CD4-positive, alpha-beta T cell treated with Interleukin-6 for 4 hours (primary cell): ENCODE measurements at places on chromosomes 13 and 19.
A peak's percentile ranks its signal among the peaks of the same experiment; 100 is the strongest.

DNA sequence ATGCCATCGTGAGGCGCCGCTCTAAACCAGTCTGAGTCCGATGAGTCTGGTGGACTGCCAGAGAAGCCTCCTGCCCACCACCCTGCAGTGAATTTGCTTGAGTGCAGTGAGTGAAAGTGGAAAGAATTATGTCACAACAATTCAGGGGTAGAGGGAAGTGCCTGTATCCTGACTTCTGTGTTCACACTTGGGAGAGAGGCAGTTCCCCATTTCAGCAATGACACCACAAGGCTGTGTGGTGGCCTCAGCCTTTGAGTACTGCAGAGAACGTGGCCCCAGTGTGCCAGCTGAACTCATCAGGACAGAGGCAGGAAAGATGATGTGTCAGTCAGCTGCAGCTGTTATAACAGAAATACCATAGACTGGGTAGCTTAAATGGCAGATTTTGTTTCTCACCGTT is 155.6 kb downstream of the COG6 start:
- no peak for DNase-seq

- DNase-seq: peak; percentile 89
Measured at GRCh38 chr19:10269333-10270179, 1.4 kb upstream of the ICAM1 start.

DNA sequence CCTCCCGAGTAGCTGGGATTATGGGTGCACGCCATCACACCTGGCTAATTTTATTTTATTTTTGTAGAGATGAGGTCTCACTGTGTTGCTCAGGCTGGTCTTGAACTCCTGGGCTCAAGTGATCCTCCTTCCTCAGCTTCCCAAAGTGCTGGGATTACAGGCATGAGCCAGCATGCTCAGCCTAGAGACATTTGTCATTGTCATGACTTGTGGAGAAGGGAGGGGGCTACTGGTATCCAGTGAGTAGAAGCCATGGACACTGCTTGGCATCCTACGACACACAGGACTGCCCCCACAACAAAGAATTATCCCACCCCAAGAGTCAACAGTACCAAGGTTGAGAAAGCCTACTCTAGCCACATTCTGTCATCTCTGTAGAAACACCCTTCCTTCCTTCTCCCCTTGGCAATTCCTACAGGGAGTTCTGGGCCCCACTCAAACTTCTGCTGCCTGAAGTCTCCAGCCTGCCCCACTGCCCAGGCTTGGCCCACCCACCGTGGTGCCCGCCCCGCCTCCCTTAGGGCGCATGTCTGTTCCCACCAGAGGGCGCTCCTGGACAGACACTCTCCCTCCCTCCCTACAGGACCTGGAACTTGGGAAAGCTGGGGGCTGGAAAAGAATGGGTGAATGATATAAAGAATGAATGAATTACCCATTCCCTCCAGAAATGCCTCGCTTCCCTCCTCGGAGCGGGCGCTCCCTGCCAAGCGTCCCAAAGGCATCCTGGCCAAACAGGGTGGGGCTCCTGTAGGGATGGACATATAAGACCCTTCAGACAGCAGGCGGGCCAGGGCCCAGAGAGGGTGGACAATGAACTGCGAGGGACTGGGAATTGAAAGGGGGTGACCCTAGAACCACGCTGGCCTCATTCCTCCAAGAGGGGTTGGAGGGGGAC is 5.5 kb upstream of the EMP3 start:
- peak; percentile 85 for DNase-seq

DNA sequence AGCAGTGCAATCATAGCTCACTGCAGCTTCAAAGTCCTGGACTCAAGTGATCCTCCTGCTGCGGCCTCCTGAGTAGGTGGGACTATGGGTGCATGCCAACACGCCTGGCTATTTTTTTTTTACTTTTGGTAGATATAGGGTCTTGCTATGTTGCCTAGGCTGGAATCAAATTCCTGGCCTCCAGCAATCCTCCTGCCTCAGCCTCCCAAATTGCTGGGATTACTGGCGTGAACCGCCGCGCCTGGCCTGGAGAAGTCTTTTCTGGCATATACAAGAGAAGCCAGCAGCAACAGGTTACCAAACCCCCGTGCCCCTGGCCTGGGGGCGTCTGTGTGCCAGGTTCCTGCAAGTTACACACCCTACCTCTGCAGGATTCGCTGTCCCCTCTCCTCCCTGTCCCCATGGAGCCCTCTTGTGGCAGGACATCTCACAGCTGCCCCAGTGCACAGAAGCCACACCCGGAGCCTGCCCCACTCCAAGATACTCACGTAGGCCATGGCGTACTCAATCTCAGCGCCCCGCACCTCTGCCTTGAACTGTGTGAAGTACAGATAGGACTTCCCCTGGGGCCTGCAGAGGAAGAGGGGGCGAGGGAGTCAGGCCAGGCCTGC is 9.9 kb downstream of the MYDGF start:
- peak; percentile 20 for DNase-seq

DNA sequence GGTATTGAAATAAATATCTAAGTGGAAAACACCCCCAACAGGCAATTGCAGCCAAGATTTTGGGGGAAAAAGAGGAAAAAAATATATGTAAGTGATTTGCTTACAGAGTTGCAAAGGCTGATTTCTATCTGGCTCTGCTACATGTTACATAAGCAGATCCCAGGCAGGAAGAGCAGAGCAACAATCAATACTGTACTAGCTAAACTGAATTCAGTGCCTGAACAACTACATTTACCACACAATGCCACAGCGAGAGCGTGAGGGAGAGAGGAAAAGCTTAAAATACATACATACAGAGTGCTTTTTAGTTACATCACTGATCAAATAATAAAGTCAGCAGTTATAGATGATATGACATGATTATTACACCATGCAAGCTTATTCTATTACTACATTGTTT is 665.6 kb upstream of the ARGLU1 start:
- DNase-seq: no peak

DNA sequence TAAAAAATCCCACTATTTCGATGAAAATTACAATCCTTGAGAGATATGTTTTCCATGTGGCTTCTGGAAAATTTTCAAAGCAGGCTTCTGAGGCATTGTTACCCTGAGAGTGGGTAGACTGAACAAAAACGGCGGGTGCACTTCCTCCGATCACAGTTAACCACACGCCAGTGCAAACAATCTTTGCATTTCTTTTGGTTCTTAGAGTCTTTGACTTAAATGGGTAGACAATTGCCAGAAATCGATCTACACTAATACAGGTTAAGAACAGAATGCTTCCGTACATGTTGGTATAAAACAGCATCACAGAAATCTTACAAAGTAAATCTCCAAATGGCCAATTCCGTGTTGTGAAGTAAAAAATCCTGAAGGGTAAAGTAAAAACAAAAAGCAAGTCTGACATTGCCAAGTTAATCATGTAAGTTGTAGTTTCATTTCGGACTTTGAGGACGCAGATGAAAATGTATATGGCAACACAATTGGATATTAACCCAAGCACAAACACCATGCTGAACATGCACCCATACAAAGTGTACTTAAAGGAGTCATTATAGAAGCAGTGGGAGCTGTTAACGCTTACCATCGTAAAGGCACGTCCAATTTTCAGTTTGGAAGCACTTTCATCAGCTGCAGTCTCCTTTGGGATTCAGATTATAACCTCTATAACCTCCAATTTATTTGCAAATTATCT is 927 bp downstream of the LPAR6 start:
- DNase-seq: peak; percentile 71

GRCh38 chr13:76845367-76845766 is 40.8 kb downstream of the KCTD12 start:
- no peak for DNase-seq

GRCh38 chr19:50796128-50796633 is 6.0 kb downstream of the ACP4 start:
- DNase-seq: no peak

GRCh38 chr13:50226515-50227155 is 211.4 kb downstream of the KCNRG start:
- no peak for DNase-seq

DNA sequence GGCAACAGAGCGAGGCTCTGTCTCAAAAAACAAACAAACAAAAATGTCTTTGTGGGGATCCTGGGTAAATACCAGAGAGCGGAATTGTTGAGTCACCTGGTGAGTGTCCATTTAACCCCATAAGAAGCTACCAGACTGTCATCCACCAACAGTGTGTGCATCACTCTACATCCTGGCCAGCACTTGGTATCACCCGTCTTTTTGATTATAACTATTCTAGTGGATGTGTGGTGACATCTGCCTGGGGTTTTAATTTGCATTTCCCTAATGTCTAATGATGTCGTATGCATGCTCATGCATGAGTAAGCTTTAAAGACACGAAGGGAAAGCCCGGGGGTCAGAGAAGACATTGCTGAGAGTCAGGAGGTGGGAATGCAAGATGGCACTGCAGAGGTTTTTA is 126.7 kb upstream of the MRI1 start:
- DNase-seq: no peak

GRCh38 chr19:1107661-1108261 is 4.0 kb downstream of the GPX4 start:
- DNase-seq: no peak

- no peak for DNase-seq
Measured at GRCh38 chr13:25295701-25296100, 5.7 kb upstream of the NUP58 start.

- no peak for DNase-seq
Measured at GRCh38 chr13:46622630-46623256, 69.8 kb downstream of the LRCH1 start.

GRCh38 chr13:112060899-112061366 is 6.0 kb upstream of the SOX1 start:
- DNase-seq: no peak

DNA sequence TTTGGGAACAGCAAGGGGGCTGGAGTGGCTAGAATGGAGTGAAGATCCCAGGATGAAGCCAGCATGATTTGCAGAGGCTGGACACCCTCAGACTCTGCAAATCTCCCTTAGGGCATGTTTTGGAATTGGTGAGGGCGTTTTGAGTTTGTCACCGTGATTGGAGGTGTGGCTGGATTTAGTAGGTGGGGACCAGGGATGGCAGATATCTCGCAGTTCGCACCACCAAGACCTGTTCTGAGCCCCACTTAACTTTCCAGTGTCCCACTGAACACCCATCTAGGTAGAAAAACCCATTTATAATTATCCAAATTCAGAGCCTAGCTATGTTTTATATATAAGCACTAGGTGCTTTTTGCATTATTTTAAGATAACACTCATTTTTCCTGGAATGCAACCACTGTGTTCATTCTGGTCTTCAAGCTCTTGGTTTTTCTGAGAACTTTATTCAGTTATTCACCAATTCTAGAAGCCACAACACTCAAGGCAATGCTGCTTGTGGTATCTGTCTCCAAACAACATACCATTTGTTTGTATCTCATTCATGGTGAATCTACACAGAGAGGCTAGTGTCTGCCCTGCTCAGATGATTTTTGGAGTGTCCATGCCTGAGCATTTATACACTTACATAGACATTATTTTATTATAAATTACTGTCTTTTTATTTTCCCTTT is 3.0 kb upstream of the NANOS2 start:
- DNase-seq: no peak

GRCh38 chr19:17860331-17860992 is 752 bp downstream of the RPL18A start:
- no peak for DNase-seq

- no peak for DNase-seq
Measured at GRCh38 chr13:46665248-46665632, 112.3 kb downstream of the LRCH1 start.

- no peak for DNase-seq
Measured at GRCh38 chr13:98534821-98535220, 42.1 kb downstream of the STK24 start.

- no peak for DNase-seq
Measured at GRCh38 chr13:77522444-77522843, 13.1 kb upstream of the SCEL start.

DNA sequence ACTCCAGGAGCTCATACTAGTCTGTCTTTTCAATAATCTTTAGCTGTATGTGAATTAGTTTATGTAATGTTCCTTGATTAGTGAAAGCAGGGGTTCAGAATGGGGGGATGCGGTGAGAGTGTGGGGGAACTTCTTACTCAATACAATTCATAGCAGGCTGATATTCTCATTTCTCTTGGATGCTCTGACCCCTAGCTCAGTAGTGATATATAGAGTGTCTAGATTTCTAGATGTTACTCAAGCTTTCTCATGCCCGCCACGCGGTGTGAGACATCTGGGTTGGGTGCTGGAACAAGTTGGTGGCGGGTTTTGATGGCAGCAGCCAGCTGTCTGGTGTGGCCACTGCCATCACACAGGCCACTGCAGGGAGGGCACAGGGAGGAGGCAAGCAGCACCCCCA is 39.3 kb upstream of the FLT1 start:
- no peak for DNase-seq

DNA sequence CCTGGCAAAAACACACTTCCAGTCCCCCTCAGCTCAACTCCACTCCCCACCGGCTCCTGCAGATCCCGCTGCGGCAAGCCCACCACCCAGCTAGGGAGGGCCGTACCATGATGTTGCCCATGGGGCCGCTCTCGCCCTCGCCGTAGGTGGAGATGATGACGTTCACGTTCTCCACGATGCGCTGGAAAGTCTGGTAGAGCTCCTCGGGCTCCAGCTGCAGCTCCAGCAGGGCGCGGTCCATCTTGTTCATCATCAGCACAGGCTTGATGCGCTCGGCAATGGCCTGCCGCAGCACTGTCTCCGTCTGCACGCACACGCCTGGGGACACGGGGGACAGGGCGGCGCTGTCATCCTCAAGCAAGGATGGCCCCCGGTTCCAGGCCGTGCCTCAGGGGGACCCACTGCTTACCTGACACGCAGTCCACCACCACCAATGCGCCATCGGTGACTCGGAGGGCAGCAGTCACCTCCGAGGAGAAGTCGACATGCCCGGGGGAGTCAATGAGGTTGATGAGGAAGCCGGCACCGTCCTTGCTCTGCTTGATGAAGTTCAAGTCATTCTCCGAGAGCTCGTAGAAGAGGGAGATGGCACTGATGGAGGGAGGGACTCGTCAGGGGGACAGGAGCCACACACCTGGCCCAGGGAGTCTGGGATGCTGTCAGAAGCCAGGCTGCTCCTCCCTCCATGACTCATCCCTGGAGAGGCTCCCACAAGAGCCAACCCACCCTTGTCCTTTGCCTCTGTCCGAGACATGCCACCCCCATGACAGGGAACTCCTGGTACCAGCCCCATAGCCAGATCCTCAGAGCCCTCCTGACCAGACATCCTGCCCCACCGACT is 2.3 kb downstream of the EEF2 start:
- no peak for DNase-seq

DNA sequence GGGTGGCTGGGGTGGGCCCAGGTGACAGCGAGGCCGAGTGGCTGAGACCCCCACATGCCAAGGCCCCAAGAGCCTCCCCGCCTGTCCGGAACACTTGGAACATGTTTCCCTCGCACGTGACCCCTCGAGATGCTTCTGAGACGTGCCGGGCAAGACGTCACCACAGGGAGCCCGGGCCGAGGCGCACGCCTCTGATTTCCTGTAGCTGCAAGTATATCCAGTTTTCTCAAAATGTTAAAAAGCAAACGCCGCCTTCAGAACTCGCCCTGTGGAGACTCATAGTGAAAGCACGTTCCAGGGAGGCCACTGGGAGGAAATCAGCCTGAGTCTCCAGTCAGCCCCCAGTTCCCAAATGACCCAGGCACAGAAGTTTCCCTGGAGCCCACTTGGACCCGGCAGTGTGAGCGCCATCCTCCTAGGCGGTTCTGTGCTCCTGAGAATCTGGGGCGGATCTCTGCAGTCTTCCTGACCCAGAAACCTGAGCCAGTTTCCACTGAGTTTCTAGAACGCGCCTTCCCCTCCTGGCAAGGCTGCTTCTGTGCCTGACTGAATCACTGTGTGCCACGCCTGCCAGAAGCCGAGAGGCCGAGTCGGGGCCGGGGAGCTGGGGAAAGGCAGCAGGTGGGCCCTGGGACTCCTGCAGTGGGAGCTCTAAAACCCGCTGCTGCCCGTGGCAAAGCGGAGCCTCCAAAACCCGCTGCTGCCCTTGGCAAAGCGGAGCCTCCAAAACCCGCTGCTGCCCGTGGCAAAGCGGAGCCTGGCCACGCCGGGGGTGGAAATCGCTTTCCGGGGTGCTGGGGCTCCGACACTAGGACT is 179.3 kb downstream of the KDM4B start:
- DNase-seq: no peak
